ENCODE measurements at places on chromosomes 7 and 10.

- no peak for DNase-seq
Measured at GRCh38 chr7:33062023-33062781, at the start of gene NT5C3A. Gene NT5C3A (minus strand): TSS chr7:33062776. CDS start chr7:33062705, 71 bp downstream.

GRCh38 chr10:49202266-49202665 is 14.1 kb upstream of the TMEM273 start:
- no peak for DNase-seq

DNA sequence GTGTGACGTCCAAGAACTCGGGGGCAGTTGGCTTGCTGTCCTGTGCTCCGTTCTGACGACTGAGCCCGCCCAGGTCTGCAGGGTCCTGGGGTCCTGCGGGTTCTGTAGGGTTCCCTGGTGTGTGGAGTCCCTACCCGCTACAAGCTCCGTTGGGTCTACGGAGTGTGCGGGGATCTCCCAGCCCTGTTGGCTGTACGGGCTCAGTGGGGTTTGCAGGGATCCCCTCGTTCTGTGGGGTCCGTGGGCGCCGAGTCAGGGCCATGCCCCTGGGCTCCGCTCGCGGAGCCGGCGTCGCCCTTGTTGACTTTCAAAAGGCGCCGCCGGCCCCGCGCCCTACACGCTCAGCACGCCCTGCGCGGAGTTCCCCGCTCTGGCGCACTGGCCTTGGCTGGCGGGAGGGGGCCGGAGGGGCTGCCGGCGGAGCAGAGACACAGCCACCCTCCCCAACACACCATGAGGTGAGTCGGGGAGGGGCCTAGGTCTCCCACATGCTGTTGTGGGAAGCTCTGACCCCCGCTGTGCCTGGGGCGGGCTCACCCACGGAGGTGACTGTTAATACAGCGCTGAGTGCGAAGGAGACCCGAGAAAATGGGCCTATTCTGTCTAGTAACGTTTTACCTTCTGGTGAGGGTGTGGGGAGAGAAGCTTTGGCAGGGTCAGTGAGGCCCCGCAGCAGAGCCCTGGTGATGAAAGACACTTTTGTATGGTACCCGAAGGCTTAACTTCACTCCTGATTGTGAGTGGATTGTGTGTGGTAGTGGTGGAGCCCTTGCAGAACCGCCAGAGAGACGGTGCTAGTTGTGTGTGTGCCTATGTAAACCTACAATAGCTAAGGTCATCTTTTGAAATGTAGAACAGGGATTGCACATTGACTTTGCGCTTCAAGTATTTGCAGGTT is 8.1 kb downstream of the TASOR2 start:
- no peak for DNase-seq

GRCh38 chr7:152601305-152601798 is 74.6 kb downstream of the XRCC2 start:
- DNase-seq = no peak

DNA sequence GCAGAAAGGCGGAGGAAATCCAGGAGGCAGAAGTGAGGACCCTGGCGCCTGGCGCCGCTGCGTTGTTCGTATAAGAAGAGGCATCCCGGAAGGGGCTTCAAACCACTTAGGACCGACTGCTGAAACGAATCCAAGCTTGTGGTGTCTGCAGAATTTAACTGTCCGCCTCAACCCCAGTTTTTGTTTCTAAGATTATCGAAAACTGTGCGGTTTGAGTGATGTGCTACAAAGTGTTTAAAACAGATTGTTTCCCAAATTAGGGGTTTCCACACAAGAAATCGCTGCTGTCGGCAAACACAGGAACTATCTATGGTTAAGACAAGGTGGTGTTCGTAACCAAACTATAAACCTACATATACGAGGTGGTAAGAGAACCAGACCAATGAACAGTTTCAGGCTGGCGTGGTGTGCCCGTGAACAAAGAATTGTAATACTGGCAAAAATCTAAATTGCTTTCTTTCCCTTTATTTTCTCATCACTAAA is 835 bp upstream of the DGKI start:
- no peak for DNase-seq

DNA sequence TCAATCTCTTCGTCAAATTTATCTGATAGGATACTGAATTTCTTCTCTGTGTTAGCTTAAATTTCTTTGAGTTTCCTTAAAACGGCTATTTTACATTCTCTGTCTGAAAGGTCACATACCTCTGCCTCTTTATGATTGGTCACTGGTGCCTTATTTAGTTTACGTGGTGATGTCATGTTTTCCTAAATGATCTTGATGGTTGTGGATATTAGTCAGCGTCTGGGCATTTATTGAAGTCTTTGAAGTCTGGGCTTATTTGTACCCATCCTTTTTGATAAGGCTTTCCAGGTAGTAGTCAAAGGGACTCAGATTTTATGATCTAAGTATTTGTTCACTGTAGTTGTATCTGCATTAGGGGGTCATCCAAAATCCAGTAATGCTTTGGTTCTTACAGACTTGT is 1407.5 kb upstream of the LRRTM3 start:
- no peak for DNase-seq

GRCh38 chr7:92020636-92021035 is 80.0 kb downstream of the AKAP9 start:
- DNase-seq = no peak

DNA sequence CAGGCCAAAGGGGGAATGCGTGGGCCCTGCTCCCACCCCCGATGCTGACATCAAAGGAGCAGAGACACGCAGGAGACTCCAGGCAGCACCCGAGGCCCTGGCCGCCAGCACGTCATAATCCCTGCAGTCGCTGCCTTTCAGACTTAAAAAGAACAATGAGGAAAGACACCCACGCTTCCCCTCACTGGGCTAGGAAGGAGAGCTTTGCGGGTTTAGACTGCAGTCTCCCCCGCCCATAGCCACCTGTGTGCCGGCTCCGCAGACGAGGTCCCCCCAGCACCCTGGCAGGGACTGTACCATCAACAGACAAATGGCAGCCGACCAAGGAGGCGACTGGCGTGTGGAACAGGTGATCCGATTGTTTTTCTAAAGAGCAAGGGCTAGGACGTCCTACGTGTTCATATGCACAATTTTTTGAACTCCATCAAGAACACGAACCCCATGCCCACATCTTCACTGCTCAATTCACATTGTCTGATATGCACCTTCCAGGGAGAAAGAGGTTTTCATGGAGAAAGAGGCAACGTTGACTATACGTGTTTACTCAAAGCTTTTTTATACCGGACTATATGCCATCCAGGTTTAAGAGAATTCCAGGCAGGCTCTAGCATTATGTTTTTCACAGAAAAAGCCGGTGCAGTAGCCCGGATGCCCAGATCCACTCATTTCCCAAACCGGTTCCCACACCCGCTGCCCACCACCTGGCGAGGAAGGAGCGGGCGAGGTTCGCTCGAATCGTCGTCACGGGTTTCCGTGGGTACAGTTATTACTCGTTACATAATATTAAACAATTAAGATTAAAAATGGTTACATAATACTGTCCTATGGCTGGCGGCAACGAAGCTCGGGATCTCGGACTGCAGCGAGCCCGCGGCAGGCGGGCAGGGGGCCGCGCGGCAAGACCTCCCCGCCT is 1.1 kb downstream of the GRB10 start:
- no peak for DNase-seq

GRCh38 chr7:121097577-121097976 is 109.1 kb downstream of the CPED1 start:
- DNase-seq = no peak

DNA sequence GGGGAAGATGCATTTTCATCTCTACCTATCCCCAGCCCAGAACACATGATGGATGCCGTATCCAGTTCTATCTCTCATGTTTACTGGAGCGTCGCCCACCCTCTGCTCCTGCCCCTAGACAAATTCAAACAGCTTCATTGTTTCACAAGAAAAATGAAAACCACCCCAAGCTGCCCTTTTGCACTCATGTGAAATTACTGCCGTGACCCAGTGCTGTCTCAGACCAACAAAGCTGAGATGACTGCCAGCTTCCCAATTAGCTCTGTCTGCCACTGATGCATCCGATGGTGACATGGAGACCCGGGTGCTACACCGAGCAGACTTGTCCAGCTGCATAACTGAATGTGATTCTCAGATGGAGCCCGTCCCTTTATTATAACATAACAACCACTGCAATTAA is 67.7 kb downstream of the FOXI2 start:
- DNase-seq = no peak

- DNase-seq = no peak
Measured at GRCh38 chr10:116104210-116104932, 168.6 kb downstream of the GFRA1 start.

GRCh38 chr7:117718116-117718835 is 155.0 kb downstream of the CTTNBP2 start:
- DNase-seq = no peak

- no peak for DNase-seq
Measured at GRCh38 chr7:26910221-26910620, 45.8 kb upstream of the SKAP2 start.

DNA sequence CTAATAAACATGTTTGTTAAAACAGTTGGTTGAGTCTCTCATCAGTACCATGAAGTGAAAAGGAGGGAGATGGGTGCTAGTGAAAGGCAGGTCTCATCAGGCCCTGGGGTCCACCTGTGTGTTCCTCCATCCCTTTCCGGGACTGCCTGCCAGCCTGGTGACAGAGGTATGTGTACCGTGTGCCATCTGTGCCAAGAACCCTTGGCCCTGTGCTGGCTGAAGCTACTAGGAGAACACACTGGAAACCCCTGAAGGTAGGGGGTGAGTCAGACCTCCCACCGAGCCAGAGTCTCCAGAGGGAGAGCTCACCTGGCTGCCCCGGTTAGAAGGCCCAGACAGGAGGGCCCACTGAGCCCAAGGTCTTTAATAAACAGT is 2.3 kb downstream of the DDIT4 start:
- DNase-seq = no peak

DNA sequence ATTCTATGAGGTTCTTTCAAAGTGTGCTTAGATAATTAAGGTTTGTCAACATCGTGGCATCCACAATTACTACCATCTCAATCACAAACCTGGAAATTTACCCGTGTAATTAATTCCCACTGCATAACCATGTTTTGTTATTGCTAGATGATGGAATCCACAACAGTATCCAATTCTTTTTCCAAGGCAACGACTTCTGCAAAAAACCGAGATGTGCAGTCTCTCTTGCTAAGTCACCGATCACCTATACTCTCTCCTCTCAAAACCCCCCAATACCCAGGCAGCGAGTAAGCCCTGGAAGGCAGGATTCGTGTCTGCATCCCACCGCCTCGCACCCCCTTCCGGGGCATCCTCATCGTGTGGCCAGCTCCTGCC is 678 bp upstream of the EIF4H start:
- no peak for DNase-seq

DNA sequence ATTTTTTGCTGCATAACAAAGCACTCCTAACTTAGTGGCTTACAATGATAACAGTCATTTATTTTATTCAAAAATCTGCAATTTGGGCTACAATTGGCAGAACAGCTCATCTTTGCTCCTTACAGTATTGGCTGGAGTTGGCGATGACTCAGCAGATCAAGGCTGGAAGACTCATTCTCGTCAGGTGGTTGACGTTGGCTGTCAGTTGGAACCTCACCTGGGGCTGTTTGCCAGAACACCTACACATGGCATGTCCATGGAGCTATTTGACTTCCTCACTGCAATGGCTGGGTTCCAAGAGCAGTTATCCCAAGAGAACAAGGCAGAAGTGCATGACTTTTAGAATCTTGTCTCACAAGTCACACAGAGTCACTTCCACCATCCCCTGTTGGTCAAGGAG is 75.1 kb downstream of the NOD1 start:
- no peak for DNase-seq

DNA sequence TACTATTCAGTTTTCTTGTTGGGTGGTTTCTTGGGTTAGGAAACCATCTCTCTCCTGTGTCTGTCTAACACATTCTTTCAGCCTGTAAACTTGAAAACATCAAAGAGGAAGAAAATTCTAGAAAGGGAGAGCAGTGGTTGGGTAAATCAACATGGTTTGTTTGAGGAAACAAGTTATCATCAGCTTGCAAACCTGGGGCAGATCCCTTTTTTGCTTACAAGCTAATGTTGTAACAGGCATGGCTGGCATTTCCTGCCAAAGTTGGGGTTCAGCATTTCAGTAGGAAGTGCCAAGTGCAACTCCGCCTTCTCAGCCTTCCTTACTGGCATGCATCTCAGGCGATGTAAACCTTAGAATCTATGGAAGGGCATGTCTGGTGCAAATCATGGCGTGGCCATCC is 112.6 kb downstream of the EEPD1 start:
- no peak for DNase-seq

- no peak for DNase-seq
Measured at GRCh38 chr10:119319161-119319919, 112.0 kb downstream of the GRK5 start.

- DNase-seq = no peak
Measured at GRCh38 chr10:93150289-93150688, 76.6 kb downstream of the CYP26A1 start.

DNA sequence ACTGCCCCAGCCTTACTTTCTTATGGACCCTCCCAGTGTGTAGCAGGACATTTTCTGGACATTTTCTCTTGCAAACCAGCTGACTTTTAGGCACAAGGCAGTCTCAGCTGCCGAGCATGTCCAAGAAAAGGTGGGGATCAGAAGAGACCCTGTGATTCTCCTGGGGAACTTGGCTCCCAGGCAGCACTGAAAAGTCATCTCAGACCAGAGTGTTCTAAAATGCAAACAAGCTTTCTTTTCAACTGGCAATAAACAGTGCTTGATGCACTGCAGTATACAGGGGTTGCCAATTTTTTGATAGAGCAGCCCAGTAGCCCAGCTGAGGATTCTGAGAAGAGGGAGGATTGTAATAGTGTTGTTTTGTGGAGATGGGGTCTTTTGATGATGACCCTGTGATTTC is 168.0 kb upstream of the PHYHIPL start:
- no peak for DNase-seq

- DNase-seq = no peak
Measured at GRCh38 chr7:18429547-18429946, 66.0 kb upstream of the HDAC9 start.

GRCh38 chr10:70786799-70787415 is 1.7 kb upstream of the TBATA start:
- no peak for DNase-seq

DNA sequence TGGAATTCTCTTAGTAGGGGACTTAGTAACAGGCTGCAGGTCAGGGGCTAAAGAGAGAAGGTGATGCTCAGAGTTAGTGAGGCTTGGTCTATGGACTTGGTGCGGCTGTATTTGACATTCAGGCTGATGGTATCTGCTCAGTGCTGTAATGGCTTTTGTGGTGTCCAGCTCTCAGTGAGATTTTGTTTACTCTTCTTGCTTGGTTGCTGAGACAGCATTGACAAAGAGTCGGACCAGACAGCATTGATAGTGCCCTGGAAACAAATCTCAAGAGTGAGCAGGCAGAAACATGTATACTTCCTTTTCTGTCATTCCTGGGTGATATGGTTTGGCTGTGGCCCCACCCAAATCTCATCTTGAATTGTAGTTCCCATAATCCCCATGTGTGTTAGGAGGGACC is 202.0 kb downstream of the STK31 start:
- DNase-seq = no peak

DNA sequence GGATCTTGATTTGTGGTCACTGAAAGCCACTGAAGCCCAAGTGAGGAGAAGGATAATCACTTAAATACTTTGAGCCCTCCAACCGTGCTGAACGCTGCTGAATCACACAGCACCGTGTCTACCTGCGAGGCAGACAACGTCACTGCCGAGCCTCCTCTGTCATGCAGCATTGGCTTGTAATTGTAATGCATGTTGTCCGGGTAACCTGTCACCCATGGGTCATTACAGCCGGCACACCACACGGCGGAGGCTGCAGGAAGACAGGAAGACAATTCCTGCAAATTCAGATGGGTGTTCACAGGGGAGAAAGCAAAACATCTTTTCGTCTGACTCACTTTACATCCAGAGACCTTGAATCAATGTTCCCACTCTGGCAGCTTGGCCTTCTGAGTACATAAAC is 546.1 kb upstream of the FOXK1 start:
- DNase-seq = no peak
